ENCODE measurements at places on chromosomes 13 and 19.

DNA sequence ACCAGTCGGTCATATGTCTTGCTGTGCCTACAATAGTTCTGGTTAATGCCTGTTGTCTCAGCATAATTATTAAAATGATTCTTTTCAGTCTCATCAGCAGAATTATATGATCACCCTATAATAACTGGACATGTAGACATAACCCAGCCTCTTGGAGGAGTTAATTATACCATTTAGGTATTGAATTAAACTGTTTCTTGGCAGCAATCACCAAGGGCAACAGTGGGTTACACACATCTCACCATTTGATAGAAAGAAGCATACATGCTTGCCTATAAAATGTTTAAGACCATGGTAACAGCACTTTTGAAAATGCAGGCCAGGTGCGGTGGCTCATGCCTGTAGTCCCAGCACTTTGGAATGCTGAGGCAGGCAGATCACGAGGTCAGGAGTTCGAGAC lies 184.6 kb downstream of the RGCC start:
- DNase-seq: no peak

DNA sequence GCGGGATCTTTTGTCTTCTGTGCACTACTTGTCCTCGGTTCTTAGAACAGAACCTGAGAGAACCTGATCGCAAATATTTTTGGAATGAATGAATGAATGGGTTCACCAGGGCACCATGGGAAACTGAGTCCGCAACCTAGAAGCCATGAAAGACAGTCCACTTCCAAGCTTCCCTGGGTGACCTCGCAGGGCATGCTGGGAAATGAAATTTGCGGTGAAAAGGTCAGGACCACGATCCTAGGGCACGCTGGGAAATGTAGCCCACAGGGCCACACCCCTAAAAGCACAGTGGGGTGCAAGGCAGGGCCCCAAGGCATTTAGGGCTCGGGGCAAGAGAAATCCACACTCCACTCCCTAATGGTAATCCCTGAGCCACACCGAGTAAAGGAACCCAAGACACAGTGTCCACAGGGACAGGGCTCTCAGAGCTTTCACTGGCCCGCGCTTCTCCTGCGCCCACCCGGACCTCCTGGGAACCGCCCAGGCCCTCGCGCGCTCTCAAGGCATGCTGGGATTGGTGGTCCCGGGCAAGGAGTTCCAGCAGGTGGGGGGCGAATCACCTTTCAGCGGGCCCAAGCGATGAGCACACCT lies 1.1 kb upstream of the PPP1R12C start:
- DNase-seq: no peak

DNA sequence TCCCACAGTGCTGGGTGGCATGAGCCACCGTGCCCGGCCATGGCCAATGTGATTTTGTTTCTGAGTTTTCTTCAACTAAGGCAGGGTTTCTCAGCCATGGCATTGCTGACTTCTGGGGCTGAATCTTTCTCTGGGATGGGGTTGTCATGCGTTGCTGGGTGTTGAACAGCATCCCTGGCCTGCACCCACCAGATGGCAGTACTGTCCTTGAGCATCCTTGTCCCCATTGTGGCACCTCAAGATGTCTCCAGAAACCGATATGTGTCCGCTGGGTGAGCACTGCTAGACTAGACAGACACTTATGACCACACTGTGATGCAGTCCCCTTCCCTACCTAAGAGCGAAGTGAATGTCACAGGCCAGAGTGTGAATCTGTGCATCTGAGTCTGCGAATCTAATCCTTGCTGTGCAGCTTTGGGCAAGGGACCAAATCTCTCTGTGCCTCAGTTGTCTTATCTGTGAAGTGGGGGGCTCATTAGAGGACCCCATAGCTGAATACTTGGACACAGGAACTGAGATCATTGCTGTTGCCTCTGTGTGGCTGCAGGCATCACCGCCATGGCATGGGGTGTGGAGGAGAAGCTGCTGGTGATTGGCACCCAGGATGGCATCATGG lies 50.3 kb upstream of the SIN3B start:
- peak; percentile 16 for DNase-seq

- DNase-seq: peak; percentile 66
Observed at GRCh38 chr13:95530178-95530577, 22.3 kb upstream of the CLDN10 start.

DNA sequence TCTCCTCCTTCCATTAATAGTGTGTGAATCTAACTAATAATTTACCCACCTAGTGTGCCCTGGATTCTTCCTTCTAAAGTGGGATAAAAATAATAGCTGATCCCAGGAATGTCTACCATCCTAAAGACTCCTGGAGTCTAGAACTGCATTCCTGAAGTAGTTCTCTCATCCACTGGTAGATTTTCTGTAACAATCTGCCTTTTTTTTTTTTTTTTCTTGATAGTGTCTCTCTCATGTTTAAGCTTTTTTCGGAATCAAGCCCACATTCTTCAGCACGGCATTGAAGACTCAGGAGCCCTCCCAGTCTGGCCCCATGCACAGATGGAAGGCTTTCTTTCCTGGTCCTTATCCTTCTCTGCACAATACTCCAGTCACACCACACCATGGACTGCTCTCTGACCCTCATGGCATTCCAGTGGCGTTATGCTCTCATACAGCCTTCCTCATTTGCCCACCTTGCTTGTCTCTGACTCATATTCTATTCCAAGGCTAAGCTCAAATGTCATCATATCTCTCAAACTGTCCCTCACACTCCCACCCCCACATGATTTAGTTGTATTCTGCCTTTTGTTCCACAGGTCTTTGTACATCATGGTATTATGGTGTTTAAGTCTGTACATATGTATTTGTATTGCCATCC lies 68.7 kb upstream of the FRY start:
- no peak for DNase-seq

DNA sequence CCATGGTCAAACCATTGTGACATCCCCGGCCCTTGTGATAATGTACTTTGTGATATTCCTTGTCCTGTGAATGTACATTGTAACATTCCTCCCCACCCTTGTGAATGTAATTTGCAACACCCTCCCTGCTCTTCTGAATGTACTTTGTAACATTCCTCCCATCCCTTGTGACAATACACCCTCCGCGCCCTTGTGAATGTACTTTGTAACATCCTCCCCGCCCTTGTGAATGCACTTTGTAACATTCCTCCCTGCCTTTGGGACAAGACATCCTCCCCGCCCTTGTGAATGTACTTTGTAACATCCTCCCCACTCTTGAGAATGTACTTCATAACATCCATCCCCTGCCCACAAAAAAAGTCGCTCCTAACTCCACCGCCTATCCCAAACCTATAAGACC lies 17.1 kb downstream of the ZNF846 start:
- no peak for DNase-seq

- DNase-seq: no peak
Observed at GRCh38 chr19:7832781-7833180, 2.8 kb downstream of the EVI5L start.

DNA sequence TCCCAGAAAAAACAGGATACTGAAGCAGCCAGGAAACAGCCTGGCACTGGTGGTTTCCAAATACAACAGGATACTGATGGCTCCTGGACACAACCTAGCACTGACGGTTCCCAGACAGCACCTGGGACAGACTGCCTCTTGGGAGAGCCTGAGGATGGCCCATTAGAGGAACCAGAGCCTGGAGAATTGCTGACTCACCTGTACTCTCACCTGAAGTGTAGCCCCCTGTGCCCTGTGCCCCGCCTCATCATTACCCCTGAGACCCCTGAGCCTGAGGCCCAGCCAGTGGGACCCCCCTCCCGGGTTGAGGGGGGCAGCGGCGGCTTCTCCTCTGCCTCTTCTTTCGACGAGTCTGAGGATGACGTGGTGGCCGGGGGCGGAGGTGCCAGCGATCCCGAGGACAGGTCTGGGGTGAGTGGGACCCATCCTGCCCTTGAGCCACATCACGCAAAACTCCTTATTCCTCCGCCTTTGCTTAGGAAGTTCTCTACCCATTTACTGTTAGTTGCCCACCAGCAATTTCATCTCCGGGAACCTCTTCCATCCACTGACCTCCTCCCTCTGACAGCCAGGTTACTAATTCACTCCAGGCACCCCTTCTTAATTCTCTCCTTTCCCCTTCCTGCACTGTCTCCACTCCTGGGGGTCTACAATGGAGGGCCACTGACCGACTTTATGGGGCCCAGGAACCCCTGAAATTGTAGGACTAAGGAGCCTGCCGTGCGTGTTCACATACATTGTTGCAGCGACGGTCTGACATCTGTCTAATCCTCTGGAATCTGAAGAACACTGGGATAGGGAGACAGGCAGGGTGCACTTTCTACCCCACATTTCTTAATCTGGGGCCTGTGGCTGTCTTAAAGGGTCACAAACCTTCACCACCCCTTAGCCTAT lies 1.2 kb downstream of the ITPKC start:
- peak; percentile 62 for DNase-seq

DNA sequence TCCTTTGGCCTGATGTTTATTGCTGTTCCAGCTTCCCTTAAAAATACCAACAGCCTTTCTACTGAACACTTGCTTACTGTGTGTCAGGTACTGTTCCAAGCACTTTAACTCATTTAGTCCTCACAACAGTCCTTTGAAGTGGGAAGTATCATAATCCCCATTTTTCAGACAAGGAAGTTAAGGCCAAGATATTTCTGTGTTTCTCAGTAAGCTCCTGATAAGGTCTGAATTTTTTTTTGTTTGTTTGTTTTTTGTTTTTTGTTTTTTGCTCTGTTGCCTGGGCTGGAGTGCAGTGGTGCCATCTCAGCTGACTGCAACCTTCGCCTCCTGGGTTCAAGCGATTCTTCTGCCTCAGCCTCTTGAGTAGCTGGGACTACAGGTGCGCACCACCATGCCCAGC lies 7.5 kb downstream of the SNRPA start:
- DNase-seq: no peak

DNA sequence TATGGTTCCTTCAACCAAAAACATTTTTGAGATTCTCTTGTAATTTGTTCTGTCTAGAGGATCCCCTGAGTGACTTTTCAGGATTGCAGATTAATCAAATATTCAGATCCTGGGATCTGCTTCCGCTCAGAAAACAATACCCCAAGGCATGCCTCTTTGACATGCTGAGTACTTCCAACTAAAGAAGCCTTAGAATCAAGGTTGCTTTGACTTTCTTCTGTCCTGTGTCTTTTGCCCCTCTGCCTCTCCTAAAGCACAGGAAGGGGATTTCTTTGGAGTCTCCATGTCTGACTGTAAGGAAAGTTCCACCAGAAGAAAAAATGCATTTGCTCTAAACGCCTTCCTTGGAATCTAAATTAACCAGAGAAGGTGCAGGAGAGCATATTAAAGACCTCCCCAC lies 431.5 kb downstream of the FGF14 start:
- DNase-seq: no peak

All from adipocyte (in vitro differentiated cells).